ENCODE measurements at places on chromosomes 12 and 14.

DNA sequence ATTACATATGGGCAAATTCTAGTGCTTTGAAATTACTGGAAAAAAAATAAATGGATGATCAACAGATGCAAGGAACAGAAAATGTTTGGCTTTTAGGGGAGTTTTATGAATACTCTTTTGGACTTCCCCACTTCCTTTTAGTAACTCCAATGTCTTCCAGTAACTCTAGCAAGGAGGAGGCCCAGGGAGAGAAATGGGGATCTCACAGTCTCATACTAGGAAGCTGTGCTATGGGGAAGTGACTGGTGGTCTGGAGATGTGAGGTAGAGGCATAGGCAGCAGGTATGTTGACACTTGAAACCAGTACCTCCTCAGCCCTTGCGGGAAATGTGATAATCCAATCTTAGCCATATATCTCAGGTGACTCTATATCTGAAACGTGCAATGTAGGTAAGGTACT, 68.1 kb downstream of the CRADD start:
- DNase-seq, result no peak

DNA sequence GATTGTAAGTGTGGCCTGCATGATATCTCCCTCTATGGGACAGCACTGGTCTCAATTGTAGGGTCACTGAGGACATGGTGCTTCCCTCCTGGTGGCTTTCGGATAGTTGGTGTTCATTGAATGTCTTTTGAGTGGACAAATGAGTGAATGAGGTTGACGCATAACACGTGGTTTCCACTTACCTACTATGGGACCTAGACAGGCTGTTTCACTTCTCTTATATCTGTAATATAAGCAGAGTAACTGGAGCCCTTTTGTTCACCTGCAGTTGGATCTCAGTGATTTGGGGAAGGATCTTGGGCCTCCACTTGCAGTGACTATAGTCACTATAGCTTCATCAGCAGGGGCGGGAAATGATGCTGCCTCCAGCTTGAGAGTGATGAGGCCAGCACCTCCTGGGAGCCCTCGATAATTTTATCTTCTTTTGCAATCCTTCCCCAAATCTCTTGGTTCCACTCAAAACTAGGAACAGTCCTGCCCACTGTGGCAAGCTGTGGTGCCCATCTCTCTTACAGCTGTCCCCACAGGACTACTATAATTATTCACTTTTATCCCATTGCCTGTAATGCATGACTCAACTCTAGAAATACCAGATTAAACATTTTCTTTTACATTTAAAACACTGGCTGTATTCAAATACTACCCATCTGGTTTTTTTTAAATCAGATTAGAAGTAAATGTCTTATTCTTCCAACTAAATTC, 242.9 kb downstream of the CHST11 start:
- DNase-seq, result no peak

- DNase-seq, result no peak
Observed at GRCh38 chr12:50638482-50638880, 125.4 kb upstream of the ATF1 start.

GRCh38 chr12:74337951-74338350, 199.7 kb upstream of the ATXN7L3B start:
- DNase-seq, result no peak

DNA sequence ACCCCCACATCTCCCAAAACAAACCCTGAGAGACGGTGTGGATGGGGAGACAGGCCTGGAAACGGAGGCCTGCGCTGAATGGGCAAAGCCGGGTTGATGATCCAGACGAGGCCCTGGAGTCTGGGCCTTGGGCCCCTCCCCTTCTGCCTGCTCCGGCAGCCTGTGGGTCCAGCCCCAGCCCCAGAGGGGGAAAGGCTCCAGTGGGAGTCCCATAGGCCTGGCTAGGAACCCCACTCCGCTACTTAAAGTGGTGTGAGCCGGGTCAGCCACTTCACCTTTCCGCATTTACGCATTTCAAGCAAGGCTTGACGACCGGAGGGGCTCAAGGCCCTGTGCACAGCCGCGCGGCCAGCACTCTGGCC, 695 bp upstream of the TNFAIP2 start:
- DNase-seq, result no peak

DNA sequence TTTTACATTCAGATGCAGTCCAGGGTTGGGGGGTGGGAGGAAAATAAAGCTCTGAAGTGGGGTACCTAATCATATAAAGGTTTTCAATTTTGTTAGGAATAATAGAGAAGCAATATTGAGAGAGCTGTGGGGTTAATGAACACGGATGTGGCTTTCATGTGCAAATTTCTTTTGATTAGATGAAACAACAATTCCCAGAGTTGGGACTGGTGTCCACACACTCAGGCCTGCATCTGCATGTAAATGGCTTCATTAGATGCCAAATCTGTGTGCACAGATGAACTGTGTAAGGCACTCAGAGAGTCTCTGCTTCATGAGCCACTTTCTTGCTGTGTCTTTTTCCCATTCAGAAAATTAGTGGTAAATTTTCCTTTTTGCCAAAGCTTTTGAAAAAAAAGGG, 377.1 kb upstream of the NOVA1 start:
- DNase-seq, result no peak

GRCh38 chr12:120817559-120818330, 86.4 kb downstream of the SPPL3 start:
- no peak for DNase-seq

DNA sequence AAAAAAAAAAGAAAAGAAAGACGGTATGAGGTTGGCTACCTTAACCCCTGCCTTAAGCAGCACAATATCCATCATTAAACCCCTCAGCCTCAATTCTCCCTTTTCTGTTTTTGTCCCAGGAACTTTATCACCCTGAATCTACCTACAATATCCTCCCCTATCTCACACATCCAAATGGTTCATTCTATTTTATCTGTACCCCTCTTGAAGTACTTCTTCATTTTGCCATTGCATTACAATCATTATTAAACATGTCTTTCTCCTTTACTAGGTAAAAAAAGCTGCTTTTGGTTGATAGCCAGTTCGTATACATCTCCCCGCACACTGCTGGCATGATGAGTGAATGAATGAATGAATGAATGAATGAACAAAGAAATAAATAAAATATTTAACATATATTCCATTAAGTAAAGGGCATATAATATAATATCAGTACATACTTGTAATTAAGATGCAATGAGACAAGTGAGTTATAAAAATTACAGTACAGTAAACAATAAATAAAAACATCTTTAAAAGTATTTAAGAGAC, 364 bp upstream of the GPR65 start:
- no peak for DNase-seq

- DNase-seq, result no peak
Observed at GRCh38 chr12:45518291-45519235, 210.9 kb upstream of the ARID2 start.

GRCh38 chr14:92638266-92638665, 110.2 kb downstream of the LGMN start:
- DNase-seq, result no peak

GRCh38 chr12:110301065-110301806, 20.2 kb downstream of the ATP2A2 start:
- DNase-seq, result no peak

DNA sequence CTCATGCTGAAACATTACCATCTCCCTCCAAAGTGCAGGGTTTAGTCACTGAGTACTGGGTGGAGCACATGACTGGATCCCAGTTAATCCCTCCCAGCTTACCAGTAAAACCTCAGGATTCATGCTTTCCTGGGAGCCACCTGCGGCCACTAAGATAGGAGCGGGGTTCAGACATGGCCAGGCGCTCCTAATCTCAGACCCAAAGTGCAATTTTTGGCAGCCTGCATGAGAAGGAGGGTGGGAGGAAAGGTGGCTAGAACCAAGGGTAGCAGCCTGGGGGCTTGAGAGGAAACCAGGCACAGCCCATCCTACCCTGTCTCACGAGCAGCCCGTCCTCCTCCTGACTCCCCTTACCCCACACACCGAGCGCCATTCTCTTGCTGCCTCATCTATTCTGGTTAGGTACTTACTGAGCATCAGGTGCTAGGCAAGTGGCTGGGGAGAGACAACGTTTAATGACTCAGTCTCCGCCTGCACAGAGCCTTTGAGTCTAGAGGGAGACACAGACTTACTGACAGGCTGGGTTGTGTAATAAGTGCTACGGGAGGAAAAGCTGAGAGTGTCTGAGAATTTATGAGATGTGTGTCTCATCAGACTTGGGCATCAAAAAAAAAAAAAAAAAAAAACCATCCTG, 9.9 kb downstream of the GPRC5A start:
- DNase-seq, result no peak

GRCh38 chr14:68885226-68886108, 92.6 kb upstream of the ZFP36L1 start:
- no peak for DNase-seq

- DNase-seq, result no peak
Observed at GRCh38 chr12:109858764-109859163, 21.6 kb downstream of the GLTP start.

DNA sequence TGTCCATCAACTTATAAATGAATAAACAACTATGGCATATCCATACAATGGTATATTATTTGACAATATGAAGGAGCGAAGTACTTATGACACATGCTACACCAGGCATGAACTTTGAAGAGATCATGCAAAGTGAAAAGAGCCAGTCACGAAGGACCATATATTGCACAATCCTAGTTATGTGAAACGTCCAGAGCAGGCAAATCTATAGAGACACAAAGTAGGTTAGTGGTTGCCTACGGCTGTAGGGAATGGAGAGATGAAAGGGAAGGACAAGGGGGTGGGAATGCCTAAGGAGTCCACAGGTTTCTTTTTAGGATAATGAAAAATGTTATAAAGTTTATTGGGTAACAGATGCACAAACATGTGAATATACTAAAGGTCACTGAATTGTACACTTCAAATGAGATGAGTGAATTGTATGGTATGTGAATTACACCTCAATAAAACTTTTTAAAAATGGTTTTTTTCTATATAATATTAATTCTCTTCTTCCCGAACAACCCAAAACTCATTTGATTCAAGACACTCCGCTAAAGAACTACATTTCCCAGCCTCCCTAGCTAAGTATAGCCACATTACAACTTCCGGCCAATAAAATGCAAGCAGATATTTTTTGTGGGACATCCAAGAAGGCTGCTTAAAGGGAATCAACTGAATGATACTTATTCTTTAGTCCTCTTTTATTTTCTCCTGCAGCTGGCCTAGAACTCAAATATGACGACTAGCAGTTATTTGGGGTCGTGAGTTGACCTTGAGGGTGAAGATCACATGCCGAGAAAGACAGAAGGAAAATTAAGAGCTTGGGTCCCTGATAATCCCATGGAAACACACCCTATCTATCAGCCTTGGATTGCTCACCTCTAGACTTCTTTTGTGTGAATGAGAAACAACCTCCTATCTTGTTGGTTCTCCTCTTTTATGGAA, 187.2 kb downstream of the TTC8 start:
- DNase-seq, result no peak

DNA sequence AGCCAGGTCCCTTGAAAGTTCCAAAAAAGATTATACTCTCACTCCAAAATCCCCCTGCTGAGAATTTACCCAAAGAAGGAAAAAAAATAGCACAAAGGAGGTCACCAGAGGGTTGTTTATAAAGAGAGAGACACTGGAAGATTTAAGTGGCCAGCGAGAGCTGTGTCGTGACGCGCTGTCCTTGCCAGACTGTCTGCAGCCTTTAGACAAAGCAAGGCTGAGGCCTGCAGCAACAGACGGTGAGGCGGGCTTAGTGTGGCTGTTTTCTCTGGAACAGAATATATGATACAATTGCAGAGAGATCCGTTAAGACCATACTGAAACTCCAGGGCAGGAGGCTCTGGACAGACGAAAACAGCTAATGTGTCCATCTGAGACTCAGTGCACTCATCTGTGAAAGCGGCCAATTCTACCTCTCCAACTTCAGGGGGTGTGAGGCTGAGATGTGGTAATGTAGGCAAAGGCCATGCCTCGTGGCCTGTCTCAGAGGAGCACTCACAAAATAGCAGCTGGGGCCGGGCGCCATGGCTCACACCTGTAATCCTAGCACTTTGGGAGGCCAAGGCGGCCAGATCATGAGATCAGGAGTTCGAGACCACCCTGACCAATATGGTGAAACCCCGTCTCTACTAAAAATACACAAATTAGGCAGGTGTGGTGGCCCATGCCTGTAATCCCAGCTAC, 36.2 kb downstream of the ANAPC7 start:
- no peak for DNase-seq

- DNase-seq, result no peak
Observed at GRCh38 chr12:77323788-77324415, 258.5 kb upstream of the E2F7 start.

DNA sequence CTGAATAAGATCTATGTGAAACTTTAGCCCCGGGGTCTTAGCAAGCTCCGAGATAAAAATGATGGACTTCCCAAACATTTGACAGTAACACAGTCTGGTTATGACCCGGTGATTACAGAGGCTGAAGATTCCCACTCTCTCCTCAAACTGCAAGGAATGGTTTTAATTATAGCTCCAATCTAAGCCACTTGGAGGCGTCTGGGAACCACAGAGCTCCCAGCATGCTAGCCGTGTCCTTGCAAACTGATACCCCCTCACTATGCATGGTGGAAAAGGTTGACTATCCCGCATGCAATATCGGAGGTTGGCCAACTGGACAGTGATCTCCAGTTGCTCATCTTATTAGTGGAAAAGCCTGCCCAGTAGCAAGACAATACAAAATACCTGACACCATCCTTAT, 76.5 kb upstream of the GRIN2B start:
- no peak for DNase-seq

DNA sequence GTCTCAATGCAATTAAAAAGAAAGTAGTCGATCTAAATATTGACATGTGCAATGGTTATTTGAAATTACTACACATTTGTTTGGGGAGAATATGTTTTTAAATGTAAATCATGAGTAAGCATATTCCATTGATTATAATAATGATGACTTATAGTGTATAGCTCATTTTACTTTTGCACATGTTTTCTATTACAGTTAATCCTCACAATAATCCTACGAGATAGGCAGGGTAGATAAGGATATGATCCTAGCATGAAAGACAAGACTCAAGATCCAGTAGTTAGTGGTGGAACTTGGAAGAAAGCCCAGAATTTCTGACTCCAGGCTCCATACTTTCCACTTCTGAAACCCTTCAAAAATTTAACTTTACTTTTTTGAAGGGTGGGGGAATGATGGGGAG, 94.0 kb downstream of the NAV3 start:
- no peak for DNase-seq

- DNase-seq, result no peak
Observed at GRCh38 chr12:104137001-104137901, 759 bp downstream of the NFYB start.
